Calu3 (cell line): ENCODE measurements at places on chromosomes 2 and 18. TPM values are rescaled to one million over a fixed set of nuclear protein-coding genes. Genes with fewer than 3 reads are reported as not detected.

DNA sequence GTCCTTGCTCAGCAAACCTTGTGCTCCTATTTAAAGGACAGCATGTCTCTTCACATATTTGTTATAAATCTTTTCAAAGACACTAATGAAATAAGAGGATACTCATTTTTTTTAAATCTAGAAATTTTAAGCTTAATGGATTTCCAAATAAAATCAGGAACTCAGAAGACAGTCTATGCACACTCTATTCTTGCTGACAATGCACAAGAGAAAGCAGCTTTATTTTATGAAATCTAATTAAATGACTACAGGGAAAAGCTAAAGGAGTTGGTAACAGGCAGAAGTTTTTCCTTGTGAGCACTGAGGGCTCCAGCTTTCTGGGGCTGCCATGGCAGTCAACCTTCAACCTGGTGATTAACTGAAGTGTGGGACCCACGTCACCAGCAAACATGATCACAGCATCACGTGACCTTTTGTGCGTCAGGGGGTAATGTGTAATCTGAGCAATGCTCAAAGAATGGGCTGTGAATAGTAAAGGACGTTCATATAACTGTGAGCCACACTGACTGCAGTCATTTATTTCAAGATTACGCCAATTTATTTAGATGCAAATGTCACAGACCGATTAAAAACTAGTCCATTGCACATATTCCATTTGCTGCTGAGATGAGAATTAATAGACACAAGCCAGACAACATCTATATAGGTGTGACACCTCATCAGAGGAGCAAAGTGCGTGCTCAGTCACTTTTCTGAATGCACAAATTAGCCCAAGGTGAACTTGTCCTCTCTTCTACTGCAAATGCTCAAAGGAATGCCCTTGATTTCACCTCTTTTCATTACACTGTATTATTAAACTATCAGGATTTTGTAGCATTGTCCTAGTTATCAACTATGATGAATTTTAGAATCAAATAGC lies 11.6 kb upstream of the DNER start:
- no peak overlapping the region for H3K4me3 ChIP-seq
- H3K4me1 ChIP-seq = no peaks in the 10 kb centered on the region
- H3K27me3 ChIP-seq = no peaks in the 10 kb centered on the region
- DNase-seq = peak; percentile 19
- no peaks in the 10 kb centered on the region for H3K36me3 ChIP-seq

GRCh38 chr18:61085036-61085435 lies 248.2 kb upstream of the CDH20 start:
- H3K4me1 ChIP-seq = no peaks in the 10 kb centered on the region
- no peak overlapping the region for H3K27ac ChIP-seq
- peaks cover 6% of the 10 kb centered on the region for H3K36me3 ChIP-seq

DNA sequence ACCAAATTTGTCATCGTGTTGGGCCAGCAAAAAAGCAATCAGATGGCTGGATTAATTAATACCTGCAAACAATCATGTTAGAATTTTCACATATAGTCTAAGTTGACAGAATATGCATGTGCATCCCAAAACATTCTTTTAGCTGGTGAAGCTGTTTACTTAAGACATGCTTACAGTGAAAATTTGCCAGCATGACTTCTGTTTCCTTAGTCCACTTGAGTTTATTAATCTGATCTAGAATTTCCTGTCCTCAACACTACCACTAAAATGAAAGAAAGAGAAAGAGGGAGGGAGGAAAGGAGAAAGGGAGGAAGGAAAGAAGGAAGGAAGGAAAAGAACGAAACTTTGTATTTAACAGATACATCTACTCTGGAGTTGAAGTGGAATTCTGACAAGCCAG lies 2109.9 kb upstream of the PIK3C3 start:
- peaks cover 12% of the 10 kb centered on the region for H3K4me1 ChIP-seq
- no peak overlapping the region for H3K27ac ChIP-seq
- no peaks in the 10 kb centered on the region for H3K27me3 ChIP-seq
- no peak for DNase-seq
- no peak overlapping the region for H3K4me3 ChIP-seq
- H3K36me3 ChIP-seq = peaks cover 6% of the 10 kb centered on the region

ACMSD gene
- total RNA-seq = not detected in 2 replicates

GRCh38 chr2:181164699-181165098 lies 184.3 kb downstream of the UBE2E3 start:
- no peak overlapping the region for H3K4me3 ChIP-seq
- no peaks in the 10 kb centered on the region for H3K27me3 ChIP-seq
- H3K36me3 ChIP-seq = no peaks in the 10 kb centered on the region
- DNase-seq = no peak

SEH1L gene
- total RNA-seq = 52.3 and 61.2 TPM in 2 replicates

IL36A gene
- total RNA-seq = not detected in 2 replicates

RETSAT gene
- 40.6 and 47.2 TPM in 2 replicates for total RNA-seq

DNA sequence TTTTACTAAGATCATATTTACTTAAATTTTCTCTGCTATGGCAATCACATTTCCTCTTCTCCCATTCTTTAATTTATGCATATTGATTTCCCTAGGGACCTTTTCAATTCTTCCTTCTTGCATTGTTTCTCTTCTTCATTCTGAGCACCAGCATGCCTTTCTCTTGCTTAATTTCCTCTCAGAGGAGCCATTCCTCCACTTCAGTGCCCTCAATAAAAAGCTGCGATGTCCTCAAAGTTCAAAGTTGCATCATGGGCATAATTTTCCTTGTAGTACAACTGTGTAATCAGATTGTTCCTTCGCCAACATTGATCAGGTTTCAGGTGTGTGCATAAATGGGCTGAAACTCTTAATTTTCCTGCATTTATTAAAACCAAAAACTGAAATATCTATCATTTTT lies 21.8 kb upstream of the CD226 start:
- H3K36me3 ChIP-seq = no peaks in the 10 kb centered on the region
- no peaks in the 10 kb centered on the region for H3K27me3 ChIP-seq
- no peak for DNase-seq
- H3K4me1 ChIP-seq = no peaks in the 10 kb centered on the region
- H3K4me3 ChIP-seq = no peak overlapping the region

- DNase-seq = no peak
- no peaks in the 10 kb centered on the region for H3K36me3 ChIP-seq
- peaks cover 100% of the 10 kb centered on the region for H3K27me3 ChIP-seq
- H3K27ac ChIP-seq = no peak overlapping the region
- no peaks in the 10 kb centered on the region for H3K4me1 ChIP-seq
Observed at GRCh38 chr2:109380502-109381326, 233.1 kb downstream of the SEPTIN10 start.

- no peak overlapping the region for H3K4me3 ChIP-seq
- H3K27ac ChIP-seq = no peak overlapping the region
- H3K27me3 ChIP-seq = no peaks in the 10 kb centered on the region
- H3K36me3 ChIP-seq = peaks cover 2% of the 10 kb centered on the region
- H3K4me1 ChIP-seq = peaks cover 2% of the 10 kb centered on the region
- DNase-seq = no peak
Observed at GRCh38 chr18:35283923-35284794, 5.9 kb downstream of the ZSCAN30 start.

DNA sequence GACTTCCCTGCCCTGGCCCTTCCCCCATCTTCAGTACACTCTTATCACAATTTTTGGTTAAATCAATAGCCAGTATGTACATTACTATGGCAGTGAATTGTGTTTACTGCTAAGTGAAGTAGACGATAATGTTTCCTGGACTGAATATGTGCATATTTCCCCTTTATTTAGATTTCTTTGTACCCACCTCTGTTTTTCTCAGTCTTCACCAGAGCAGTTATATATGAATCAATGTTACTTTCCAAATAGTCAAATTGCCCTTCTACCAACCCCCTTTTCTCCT lies 97.1 kb upstream of the HS6ST1 start:
- H3K4me3 ChIP-seq = no peak overlapping the region
- no peaks in the 10 kb centered on the region for H3K27me3 ChIP-seq
- no peak overlapping the region for H3K27ac ChIP-seq
- H3K36me3 ChIP-seq = peaks cover 4% of the 10 kb centered on the region
- no peak for DNase-seq

SIGLEC15 gene
- total RNA-seq = 0.28 and 0.83 TPM in 2 replicates

- peak overlapping the region; percentile 85 for H3K27ac ChIP-seq
- no peak for DNase-seq
- H3K4me3 ChIP-seq = no peak overlapping the region
- peaks cover 38% of the 10 kb centered on the region for H3K36me3 ChIP-seq
- no peaks in the 10 kb centered on the region for H3K4me1 ChIP-seq
Observed at GRCh38 chr18:79919089-79919488, 32.4 kb downstream of the SLC66A2 start.

DNA sequence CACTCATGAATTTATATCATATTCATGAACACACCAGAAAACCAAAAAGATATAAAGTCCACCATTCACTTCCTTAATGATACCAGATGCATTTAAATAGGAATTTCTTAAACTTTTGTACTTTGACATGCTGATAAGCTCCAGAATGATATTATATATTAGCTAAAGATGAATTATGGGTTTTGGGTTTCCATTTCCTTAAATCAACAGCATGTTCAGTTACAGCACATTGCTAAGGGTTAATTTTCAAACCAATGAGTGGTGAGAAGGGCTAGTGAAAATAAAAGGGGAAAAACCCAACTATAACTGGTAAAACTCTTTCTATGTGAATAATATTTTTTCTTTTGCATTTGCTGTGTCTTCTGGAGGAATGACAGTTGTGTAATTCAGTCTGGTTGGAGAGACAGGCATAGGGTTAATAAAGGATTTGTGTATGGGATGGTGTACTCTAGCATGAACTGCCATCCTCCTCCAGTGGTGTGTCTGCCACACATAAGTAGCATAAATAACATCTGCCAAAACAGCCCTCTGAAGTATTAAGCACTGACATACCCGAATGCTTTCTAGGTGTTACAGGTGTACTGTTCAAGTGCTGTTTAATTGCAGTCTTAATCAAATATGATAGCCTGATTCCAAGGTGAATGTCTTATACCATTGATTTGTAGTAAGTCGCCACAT lies 19.3 kb upstream of the CPS1 start:
- no peaks in the 10 kb centered on the region for H3K4me1 ChIP-seq
- H3K36me3 ChIP-seq = no peaks in the 10 kb centered on the region
- no peak overlapping the region for H3K27ac ChIP-seq
- DNase-seq = no peak

- H3K4me1 ChIP-seq = no peaks in the 10 kb centered on the region
- H3K27me3 ChIP-seq = no peaks in the 10 kb centered on the region
- no peak overlapping the region for H3K27ac ChIP-seq
Observed at GRCh38 chr2:48272199-48272598, 257.8 kb upstream of the STON1 start.

DNA sequence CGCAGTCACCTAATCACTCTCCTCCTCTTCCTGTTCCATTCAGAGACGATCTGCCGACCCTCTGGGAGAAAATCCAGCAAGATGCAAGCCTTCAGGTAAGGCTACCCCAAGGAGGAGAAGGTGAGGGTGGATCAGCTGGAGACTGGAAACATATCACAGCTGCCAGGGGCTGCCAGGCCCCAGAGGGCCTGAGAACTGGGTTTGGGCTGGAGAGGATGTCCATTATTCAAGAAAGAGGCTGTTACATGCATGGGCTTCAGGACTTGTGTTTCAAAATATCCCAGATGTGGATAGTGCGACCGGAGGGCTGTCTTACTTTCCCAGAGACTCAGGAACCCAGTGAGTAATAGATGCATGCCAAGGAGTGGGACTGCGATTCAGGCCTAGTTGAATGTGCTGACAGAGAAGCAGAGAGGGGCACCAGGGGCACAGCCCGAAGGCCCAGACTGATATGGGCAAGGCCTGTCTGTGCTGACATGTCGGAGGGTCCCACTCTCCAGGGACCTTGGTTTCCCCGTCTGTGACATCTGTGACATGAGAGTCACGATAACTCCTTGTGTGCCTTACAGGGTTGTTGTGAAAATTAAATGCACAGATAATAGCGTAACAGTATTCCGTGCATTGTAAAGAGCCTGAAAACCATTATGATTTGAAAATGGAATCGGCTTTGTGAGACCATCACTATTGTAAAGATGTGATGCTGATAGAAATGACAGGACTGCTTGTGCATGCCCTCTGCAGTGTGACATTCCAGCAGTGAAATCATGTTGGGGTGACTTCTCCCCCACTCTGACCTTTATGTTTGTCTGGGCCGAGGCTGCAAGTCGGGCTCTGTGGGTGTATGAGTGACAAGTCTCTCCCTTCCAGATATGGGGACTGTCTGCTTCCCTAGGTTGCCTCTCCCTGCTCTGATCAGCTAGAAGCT lies 510 bp downstream of the IL1RN start:
- H3K27ac ChIP-seq = no peak overlapping the region
- no peaks in the 10 kb centered on the region for H3K27me3 ChIP-seq
- H3K4me1 ChIP-seq = peaks cover 22% of the 10 kb centered on the region
- peaks cover 11% of the 10 kb centered on the region for H3K36me3 ChIP-seq
- DNase-seq = no peak
- H3K4me3 ChIP-seq = no peak overlapping the region

AGXT gene
- not detected in 2 replicates for total RNA-seq

- H3K4me1 ChIP-seq = no peaks in the 10 kb centered on the region
- no peak for DNase-seq
- H3K4me3 ChIP-seq = no peak overlapping the region
- no peaks in the 10 kb centered on the region for H3K36me3 ChIP-seq
- H3K27ac ChIP-seq = no peak overlapping the region
Observed at GRCh38 chr2:217371781-217372213, 511.9 kb upstream of the TNP1 start.

TMEM163 gene
- total RNA-seq = 2.5 and 3.5 TPM in 2 replicates

SPATA3 gene
- total RNA-seq = not detected in 2 replicates

GRCh38 chr2:105889046-105889445 lies 144.3 kb downstream of the NCK2 start:
- DNase-seq = no peak
- H3K27ac ChIP-seq = no peak overlapping the region
- peaks cover 43% of the 10 kb centered on the region for H3K4me1 ChIP-seq

DNA sequence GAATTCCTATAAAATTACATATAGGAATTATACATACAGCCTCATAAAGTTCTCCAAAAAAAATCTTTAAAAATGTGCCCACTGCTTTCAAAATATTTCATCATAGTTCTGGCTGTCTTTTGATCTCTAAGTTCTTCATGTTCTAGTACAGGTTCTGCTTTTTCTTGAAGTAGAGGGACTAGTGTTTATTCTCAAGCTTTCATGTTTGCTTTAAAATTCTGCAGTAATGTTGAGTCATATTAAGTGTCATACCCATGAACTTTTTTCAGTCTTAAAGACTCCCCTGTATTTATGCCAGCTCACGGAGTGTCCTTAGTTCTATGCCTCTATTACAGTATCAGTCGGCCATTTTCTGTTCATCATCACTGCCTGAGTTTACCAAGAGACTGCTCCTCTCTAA lies 54.8 kb upstream of the CCDC141 start:
- peaks cover 41% of the 10 kb centered on the region for H3K4me1 ChIP-seq
- peak overlapping the region; percentile 8 for H3K27ac ChIP-seq
- no peak overlapping the region for H3K4me3 ChIP-seq
- H3K27me3 ChIP-seq = no peaks in the 10 kb centered on the region
